CD4-positive, alpha-beta T cell treated with Interleukin-4 for 4 hours (primary cell): ENCODE measurements at places on chromosomes 3 and 15.

GRCh38 chr15:41982133-41982930 lies 10.0 kb upstream of the EHD4 start:
- no peak for DNase-seq

GRCh38 chr15:39283531-39283930 lies 297.3 kb upstream of the THBS1 start:
- DNase-seq, result no peak

DNA sequence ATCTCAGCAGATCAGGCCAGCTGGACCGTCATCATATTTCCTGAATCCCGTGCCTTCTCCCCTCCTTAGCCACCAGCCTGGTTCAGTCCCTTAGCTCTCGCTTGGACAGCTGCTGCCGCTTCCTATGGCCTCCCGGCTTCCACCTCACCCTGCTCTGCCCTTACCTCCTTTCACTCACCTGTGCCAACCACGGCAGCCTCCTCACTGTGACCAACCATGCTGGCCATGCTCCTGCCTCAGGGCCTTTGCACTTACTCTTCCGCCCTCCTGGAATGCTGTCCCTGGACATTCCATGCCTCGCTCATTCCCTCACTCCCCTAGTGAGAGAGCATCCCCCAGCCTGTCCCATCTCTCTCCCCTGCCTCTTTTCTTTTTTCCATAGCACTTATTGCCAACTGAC lies 19.2 kb downstream of the GRIP2 start:
- DNase-seq, result no peak

DNA sequence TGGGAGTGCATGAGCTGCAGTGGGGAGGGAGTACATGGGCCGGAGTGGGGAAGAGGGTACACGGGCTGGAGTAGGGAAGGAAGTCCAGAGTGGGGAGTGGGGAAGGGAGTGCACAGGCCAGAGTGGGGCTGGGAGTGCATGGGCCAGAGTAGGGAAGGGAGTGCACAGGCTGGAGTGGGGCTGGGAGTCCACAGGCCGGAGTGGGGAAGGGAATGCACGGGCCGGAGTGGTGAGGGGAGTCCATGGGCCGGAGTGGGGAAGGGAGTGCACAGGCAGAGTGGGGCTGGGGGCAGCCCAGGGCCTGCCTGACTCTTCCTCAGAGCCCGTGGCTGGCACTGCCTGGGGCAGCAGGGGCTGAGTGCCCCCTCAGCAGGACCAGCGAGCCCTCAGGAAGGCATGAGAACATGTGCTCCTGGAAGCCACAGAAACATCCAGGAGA lies 40.7 kb downstream of the KLF15 start:
- DNase-seq, result no peak

DNA sequence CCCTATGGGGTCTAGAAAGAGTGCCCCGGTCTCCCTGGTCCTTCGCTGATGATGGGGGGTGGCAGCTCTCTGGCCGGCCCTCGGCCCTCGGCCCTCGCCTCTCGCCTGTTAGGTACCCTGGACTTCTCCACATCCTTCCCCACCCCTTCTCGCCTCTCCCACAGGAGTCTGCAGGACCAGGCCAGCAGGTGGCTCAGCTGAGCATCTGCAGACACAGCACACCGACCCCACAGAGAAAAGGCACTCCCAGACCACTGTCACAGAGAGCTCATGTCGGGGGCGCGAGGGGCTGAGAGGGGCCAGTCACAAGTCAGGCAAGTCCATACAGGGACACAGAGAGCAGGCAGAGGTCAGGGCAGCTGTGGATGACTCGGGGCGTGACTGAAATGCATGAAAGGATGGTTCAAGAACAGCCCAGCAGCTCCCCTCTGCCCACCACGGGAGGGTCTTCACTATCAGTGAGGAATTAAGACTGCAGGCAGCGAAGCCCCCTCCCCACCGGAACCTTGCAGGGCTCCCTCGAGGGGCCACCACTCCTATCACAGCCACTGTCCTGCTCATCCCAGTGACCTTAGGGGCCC lies 181.7 kb upstream of the NSMCE3 start:
- DNase-seq, result no peak

GRCh38 chr3:66154444-66154861 lies 66.3 kb upstream of the SLC25A26 start:
- no peak for DNase-seq

DNA sequence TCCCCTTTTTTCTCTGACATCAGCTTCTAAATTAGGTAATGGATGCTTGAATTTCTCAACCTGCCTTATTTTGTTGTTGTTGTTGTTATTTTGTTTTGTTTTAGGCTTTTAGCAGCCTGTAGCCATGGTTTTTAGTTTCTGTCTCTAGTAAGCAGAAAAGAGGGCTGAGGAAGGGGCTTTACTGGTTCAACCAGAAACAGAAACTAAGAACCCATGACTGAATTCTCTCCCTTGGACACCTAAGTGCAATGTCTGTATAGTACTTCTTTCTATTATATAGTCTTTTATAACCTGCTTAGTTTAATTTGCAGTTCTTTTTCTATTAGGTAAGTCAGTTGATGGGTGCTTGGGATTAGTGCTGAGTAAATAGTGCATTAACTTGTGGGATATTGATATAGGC lies 129.0 kb downstream of the BBX start:
- no peak for DNase-seq

DNA sequence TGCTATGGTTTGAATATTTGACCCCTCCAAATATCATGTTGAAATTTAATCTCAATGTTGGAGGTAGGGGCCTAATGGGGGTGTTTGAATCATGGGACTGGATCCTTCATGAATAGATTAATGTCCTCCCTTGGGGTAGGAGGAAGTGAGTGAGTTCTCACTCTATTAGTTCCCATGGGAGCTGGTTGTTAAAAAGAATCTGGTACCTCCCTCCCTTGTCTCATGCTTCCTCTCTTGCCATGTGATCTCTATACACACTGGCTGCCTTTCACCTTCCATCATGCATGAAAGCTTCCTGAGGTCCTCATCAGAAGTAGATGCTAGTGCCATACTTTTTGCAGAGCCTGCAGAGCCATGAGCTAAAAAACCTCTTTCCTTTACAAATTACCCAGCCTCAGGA lies 177.7 kb upstream of the MCTP2 start:
- no peak for DNase-seq
